ENCODE measurements at places on chromosomes 12 and 14. TPM values are rescaled to one million over a fixed set of nuclear protein-coding genes. Genes with fewer than 3 reads are reported as not detected.

The TMEM30B gene
- total RNA-seq: 8.9 TPM

The DAO gene
- total RNA-seq: not detected

DNA sequence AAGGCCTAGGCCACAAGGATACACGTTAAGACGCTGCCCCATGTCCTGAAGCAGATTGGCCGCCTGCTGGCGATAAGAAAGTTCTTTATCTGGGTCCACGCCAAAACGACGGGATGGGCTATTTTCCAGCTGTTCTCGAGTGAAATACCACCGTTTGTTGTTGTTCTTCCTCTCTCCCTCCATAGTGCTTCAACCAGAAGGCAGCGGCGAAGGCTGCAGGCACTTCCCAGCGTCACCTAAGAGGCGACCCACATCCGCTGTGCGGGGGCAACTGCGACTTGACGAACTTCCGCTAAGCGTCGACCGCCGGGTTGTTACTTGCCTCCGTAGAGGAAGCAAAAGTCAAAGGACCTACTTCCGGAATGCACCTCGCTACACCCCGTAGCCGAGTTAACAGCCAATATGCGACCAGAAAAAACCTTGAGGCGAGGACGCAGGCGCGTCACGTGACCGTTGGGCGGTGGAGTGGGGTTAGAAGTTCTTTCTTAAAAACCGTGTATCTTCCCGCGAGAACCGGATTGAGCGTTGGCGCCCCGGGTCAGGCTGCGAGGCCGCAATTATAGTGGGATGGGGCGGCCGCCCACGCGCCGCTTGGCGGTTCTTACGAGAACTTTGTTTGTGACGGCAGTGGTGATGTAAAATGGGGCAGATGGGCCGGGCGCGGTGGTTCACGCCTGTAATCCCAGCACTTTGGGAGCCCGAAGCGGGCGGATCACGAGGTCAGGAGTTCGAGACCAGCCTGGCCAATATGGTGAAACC is at the start of gene CCNT1:
Gene CCNT1 (minus strand): TSS at position 215 of the 759 bp plus-strand sequence. CDS start 32 bp downstream, at position 183.
- H3K27ac ChIP-seq: peak within 1 kb of the TSS; percentile 97
- H3K4me1 ChIP-seq: peaks cover 37% of the 10 kb centered on the region
- peak within 1 kb of the TSS; percentile 84 for H3K4me3 ChIP-seq
- peaks cover 30% of the 10 kb centered on the region for H3K36me3 ChIP-seq
- DNase-seq: peak; percentile 100

- H3K4me1 ChIP-seq: no peaks in the 10 kb centered on the region
- DNase-seq: no peak
- H3K4me3 ChIP-seq: no peak overlapping the region
- peaks cover 6% of the 10 kb centered on the region for H3K27me3 ChIP-seq
Measured at GRCh38 chr12:4956054-4956453, 46.3 kb downstream of the KCNA1 start.

GRCh38 chr12:57236201-57236924 is 6.9 kb downstream of the SHMT2 start:
- H3K4me1 ChIP-seq: peaks cover 73% of the 10 kb centered on the region
- H3K27ac ChIP-seq: no peak overlapping the region
- H3K36me3 ChIP-seq: peaks cover 34% of the 10 kb centered on the region
- no peak overlapping the region for H3K4me3 ChIP-seq
- DNase-seq: peak; percentile 33
- peaks cover 41% of the 10 kb centered on the region for H3K27me3 ChIP-seq

DNA sequence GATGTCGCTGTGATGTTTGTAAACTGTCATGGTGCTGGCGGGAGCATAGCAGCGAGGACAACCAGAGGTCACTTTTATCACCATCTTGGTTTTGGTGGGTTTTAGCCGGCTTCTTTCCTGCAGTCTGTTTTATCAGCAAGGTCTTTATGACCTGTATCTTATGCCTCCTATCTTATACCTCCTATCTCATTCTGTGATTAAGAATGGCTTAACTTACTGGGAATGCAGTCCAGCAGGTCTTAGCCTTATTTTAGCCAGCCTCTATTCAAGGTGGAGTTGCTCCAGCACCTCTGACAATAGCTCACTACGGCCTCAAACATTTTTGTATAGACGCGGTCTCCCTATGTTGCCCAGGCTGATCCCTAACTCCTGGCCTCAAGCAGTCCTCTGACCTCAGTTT is 53.7 kb downstream of the B4GALNT3 start:
- no peaks in the 10 kb centered on the region for H3K36me3 ChIP-seq
- no peak overlapping the region for H3K4me3 ChIP-seq
- H3K27ac ChIP-seq: no peak overlapping the region
- DNase-seq: no peak

DNA sequence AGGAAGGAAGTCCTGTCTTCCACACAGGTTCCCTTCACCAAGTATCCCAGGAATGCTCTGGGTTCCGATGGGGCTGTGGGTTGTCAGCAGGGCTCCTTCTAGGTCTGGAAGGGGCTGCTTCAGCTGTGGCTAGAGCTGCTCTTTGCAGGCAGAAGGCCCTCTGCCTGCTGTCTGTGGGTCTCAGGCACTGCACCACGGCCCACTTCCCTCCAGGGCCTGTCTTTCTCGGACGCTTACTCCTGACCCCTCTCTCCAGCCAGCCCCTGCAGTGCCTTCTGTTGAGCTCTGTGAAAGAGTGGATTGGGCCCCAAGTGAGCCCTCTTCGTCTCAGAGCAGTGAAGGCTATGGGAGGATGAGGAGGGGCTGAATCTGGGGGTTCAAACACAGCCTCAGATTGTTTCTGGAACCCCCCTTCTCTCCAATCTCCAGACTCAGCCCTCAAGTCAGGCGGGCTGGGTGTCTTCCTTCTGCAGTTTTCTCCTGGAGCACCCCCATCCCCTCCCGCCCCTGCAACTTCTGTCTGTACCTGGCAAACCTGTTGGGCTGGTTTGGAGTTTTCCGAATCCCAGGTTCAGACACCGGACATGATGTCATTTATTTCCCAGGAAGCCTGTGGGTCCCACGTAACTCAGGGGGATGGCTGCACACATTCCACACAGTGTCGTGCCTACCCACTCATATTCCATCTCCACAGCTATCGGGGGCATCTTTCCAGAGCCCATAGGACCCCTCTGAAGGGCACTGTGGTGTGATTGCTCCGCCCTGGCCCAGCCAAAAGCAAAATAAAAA is 24.9 kb upstream of the SPPL3 start:
- no peak for DNase-seq
- H3K36me3 ChIP-seq: no peaks in the 10 kb centered on the region
- H3K4me1 ChIP-seq: no peaks in the 10 kb centered on the region
- no peak overlapping the region for H3K4me3 ChIP-seq
- no peak overlapping the region for H3K27ac ChIP-seq
